ENCODE measurements at places on chromosomes 16 and 17.

GRCh38 chr16:27254262-27254811 is 14.2 kb downstream of the NSMCE1 start:
- peak; percentile 60 for DNase-seq

DNA sequence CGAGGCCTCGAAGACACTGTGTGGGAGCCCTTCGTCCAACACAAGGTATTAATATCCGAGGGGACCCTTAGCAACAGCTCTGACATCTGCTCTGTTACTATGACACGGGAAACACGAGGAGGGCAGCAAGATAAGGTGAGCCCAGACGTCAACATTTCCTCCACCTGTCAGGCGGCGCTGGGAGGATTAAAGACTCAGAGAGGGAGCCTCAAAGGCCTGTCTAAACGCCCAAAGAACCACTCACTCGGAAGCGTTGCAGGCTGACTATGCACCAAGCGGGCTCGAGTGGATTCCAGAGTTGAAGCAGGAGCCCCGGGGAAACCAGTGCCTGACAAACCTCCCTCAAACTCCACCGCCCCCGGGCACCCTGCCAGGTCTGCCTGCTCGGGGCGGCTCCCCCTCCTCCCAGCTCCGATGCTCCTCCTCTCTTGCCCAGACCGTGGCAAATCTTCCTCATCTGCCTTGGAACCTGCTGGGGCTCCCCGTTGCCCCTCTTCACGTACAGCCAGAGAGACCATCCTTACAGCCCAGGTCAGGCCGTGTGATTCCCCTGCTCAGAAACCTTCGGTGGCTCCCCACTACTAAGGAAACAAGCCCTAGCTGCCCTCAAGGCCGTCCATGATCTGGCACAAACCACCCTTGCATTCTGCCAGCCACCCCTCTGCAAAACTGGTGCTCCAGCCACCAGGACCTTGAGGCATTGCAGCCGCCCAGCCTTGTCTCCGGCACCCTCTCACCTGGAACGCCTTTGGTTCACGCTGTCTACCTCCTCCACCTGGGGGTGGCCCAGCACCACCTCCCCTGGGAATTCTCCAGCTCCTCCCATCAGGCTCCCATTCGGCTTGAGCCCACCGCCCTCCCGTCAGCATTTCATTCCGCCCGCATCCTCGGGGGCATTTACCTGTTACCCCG is 16.2 kb downstream of the RPH3AL start:
- DNase-seq, result peak; percentile 14

- no peak for DNase-seq
Observed at GRCh38 chr16:48180868-48181480, 25.2 kb upstream of the ABCC12 start.

DNA sequence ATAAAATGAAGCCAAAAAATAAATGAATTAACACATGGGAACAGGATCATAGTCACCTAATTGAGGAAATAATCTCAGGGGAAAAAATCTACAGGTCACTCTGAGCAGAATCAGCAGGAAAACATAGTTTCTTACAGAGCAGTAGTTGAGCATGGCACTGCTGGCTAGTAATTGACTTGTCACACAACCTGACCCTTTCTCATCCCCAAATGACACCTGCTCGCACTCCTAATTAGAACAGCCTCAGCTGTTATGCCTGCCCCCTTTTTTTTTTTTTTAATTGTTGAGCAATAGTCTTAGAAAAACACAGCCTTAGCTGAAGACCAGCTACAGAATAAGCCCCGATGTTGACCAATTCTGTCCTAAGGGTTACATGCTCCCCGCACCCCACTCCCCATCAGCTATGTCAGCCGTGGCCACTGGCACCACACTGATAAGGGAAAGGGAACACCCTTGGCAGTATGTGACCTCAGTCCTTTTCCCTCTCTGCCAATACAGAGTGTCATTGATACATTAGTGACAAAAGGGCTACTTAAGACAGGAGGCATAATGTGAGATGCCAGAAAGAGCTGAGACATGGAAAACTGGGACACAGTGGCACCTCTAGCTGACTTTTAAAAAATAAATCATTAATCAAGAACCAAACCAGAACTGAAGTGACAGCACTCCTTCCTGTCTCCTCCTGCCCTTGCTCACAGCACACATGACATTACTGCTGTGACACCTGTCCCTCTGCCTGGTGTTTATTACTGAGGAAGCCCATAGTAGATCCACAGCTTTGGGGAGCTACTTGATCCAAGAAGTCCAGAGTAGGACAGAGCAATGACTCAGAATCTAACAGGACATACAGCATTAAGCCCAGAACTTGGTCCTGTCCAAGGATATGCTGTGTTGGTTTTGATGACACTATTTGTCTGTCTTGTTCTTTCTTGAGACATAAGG is 41.7 kb downstream of the WDR59 start:
- no peak for DNase-seq

DNA sequence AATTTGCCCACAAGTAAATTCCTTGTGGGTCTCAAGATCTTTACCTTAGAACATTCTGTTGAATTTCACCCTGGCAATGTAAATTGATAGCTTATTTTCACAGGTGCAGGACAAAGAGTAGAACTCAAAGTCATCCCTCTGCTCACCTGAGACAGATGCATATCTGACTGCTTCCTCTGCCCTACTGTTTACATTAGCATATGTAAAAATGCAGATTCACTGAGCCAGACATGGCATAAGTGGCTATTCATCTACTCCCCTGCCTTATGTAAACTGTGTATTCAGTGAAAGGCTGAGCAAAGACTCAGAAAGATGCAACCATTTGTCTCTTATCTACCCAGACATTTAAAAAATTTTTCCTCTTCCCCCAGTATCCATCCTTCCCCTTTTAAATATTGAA is 22.3 kb upstream of the MILR1 start:
- no peak for DNase-seq

- no peak for DNase-seq
Observed at GRCh38 chr16:88303890-88304819, 78.6 kb upstream of the ZNF469 start.

- no peak for DNase-seq
Observed at GRCh38 chr16:722835-723633, 2.1 kb downstream of the ANTKMT start.

DNA sequence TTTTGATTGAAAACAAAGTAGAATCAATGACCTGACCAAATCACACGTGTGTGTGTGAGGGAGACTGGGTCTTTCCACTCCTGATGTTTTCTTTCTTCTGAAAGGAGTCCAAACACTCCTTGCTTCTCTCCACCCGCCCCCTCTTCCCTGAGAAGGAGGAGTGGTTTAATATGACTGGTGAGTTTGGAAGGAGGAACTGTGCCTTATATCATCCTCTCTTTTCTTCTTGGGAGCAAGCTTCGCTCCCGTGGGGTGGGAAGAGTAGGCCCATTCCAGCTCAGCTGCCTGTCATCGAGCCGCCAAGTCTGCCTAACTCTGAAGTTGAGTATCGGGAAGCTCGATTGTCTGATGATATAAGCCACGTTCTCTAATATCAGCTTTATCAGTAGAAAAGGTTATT is 96.5 kb downstream of the YPEL2 start:
- DNase-seq, result peak; percentile 28

Measured in suppressor macrophage (primary cell).